ENCODE measurements at places on chromosomes 1 and 21.

GRCh38 chr1:200732438-200732837, 6.3 kb upstream of the CAMSAP2 start:
- DNase-seq = no peak

GRCh38 chr1:201630582-201630981, 91.7 kb downstream of the NAV1 start:
- DNase-seq = no peak

DNA sequence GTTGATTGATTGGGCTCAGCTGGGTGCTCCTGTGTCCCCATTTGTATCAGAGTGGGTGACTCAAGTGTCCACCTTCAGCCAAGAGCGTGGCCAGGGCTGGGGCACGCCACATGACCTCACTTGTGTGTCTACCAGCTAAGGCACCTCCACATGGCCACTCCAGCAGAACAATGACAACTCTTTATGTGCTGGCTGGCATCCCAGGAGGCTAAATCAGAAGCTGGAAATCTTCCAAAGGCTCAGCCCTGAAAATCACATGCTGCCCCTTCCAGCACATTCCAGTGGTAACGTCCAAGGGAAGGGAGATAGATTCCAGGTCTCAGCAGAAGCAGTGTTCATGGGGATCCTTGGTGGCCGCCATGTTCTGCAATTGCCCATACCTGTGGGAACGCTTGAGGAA, 585.5 kb downstream of the AJAP1 start:
- no peak for DNase-seq

DNA sequence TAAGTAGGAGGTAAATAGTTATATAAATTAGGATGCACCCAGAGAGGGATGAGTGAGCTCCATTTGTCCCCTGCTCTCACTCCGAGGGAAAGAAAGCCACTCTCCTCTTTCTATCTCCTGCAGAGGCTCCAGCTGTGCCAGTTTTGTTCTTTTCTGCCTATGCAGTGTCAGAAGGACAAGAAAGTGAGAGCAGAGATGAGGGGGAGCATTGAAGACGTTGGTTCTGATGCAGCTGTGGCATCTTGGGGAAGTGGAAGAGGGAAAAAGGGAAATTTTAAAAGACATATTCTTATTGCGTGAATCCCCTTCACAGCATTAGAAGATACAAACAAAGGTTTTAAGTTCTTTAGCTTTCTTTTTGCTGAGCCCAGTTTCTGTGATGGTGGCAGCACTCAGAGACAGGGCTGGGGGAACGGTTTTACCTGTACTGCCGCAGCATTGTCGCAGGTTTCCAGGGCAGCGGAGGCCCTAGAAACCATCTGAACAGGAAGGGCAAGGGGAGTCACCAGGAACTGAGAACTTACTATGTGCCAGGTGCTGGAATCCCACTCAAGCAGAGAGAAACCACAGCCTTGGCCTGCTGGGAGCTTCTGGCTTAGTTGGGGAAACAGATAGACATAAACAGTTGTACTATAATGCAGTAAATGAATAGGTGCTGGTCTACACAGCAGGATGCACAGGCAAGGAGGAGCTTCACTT, 44.9 kb upstream of the USP24 start:
- DNase-seq = no peak

DNA sequence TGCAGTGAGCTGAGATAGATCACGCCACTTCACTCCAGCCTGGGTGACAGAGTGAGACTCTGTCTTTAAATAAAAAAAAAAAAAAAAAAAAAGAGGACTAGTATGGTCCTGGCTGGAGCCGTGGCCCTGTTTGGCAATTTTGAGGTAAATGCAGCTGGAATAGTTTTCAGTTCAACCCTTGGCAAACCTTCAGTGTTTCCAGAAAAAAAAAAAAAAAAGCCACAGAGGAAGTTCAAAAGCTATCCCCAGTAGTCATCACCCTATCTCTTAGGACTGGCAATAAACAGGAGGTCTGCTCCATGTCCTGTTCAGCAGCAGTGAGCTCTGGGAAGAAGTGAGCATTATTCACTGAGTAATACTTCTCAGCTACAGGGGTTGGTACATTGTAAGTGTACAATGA, 56.8 kb upstream of the ERRFI1 start:
- DNase-seq = no peak

- DNase-seq = no peak
These were observed 44.1 kb upstream of the WLS start for GRCh38 chr1:68276448-68276847.

- DNase-seq = no peak
These were observed 189.7 kb upstream of the ADGRL4 start for GRCh38 chr1:79196211-79196610.

DNA sequence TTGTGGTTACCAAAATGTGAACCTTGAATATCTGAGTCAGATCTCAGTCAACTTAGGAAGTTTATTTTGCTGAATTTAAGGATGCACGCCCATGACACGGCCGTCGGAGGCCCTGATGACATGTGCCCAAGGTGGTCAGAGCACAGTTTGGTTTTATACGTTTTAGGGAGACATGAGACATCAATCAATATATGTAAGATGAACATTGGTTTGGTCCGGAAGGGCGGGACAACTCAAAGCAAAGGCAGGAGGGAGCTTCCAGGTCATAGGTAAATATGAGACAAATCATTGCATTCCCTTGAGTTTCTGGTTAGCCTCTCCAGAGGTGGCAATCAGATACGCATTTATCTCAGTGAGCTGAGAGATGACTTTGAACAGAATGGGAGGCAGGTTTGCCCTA, 1.0 kb upstream of the PRMT2 start:
- DNase-seq = no peak

GRCh38 chr1:33501774-33502173, 29.3 kb downstream of the ZSCAN20 start:
- no peak for DNase-seq

GRCh38 chr1:10832703-10833102, 36.3 kb upstream of the CASZ1 start:
- DNase-seq = no peak

DNA sequence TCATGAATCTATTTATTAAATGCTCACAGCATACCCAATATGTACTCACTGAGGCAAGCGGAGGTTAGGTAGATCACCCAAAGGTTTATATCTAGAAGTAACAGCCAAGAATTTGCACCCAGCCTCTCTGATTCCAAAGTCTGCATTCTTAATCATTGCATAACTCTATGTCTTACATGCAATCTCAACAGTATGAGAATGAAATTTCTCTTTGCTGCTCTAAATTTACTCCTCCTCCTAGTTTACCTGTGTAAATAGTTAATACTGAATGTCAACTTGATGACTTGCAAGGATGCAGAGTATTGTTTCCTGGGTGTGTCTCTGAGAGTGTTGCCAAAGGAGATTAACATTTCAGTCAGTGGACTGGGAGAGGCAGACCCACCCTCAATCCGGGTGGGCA, 840.6 kb downstream of the BRINP3 start:
- DNase-seq = no peak

DNA sequence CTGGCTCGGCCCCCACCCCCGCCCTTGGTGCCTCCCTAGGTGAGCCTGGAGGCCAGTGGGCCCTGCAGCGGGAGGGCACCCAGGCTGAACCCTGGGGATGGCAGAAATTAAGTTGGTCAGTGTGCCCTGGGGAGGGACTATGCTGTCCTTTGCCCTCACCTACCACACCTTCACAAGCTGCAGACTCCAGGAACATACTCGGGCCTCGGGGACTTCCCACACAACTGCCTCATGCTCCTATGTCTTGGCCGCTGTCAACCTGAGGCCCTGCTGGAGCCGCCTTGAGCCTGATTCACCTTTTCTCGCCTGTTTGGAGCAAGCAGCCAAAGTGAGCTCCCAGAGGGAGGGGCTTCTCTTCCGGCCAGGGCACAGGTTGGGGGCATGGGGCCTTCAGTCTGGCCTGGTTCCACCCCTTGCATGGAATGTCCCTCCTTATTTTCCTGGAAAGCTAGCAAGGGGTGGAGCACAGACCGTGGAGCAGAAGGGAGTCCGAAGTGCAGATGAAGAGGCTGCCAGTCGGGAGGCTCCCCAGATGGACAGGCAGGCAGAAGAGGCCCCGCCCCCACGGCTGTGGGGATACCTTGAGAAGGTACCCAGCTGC, 24.7 kb downstream of the KNCN start:
- DNase-seq = no peak

GRCh38 chr21:15437883-15438282, 291.9 kb upstream of the USP25 start:
- no peak for DNase-seq

DNA sequence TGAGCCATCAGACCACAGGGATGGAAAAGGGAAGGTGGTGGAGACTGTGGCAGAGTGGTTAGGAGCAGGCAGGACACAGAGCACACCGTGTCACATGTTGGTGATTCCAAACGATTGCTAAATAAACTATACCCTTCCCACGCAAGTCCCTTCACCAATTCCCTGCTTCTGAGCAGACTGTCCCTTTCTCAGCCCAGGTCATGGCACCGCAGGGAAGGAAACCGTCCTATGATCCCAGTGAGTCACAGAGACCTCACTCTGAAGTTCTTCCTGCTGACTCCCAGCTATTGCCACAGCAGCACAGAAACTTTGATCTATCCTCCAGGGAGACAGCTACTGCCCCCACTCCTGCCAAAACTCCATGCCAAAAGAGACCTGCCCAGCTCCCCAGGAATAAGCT, 19.2 kb downstream of the RIMS3 start:
- DNase-seq = no peak

DNA sequence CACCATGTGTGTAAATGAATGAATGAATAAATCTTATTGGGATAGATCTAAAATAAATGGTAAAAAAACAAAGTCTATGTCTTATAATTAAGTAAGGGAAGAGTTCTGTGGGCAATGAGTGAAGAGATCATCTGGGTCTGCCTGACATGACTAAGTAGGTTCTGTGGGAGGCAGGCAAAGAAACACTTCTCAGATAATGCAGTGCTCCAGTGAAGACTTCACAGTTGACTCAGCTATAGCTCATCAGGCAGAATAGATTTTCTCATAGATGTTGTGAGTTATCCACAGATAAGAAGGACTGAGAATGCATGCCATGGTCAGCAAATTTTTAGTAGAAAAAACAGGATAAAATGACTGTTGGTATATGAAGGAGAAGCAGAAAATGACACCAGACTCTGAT, 12.4 kb downstream of the KRTAP22-2 start:
- no peak for DNase-seq

- DNase-seq = no peak
These were observed 119.1 kb upstream of the JUN start for GRCh38 chr1:58902830-58903513.

DNA sequence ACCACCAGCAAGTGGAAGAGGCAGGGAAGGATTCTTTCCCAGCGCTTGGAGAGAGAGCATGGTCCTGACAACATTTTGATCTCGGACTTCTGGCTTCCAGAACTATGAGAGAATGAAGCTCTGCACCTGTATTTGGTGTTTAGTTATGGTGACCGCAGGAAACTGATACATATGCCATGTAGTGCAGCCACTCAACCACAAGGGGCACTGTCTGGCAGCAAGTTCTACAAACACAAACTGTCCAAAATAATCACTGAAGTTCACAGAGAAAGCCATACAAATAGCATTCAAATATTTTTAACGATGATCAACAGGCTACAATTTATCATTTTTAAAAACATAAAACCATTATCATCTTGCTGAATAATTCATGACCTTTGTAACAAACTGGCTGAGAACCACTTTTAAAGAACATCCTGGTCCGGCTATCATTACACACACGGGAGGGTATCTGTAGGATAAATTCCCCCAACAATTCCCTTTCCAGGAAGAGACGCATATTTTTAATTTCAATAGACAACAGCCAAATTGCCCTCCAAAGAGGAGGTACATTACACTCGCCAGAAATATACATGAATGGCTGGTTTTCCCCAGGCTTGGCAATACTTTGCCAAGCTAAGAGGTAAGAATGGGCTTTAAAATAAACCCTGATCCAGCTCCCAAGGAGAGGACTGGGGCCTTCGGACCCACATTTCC, 9.2 kb upstream of the CBR3 start:
- peak; percentile 77 for DNase-seq

GRCh38 chr1:160162931-160163330, 11.5 kb downstream of the ATP1A4 start:
- DNase-seq = no peak

DNA sequence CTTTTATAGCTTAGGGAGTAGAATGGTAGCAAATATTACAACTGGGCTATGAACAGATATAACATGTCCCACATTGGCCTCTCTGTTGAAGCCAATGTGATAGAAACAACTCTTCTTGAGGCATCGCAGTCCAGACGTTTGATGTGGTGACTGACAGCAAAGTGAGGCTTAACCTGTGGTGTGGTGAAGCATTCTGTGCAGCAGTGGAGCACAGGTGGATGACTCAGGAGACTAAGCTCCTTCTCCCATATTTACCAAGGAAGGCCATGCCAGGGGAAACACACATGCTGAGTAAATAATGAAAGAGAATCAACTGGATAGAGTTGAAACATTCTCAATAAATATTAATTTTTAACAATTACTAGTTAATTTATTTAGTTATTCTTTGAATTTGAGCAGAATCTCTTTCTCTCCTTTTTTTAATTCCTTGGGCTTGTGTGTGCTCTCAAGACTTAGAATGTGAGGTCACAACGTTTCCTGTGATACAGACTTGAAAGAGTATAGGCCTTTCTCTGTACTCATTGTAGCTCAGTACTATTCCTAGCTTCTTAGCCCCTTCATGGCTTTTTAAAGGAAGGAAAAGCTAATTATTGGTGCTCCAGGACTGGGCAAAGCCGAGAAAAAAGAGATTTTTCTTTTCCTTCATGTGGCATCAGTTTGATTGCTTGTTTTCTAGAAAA, 17.6 kb downstream of the CRB1 start:
- no peak for DNase-seq

GRCh38 chr1:164772635-164773034, 213.7 kb downstream of the PBX1 start:
- DNase-seq = no peak

DNA sequence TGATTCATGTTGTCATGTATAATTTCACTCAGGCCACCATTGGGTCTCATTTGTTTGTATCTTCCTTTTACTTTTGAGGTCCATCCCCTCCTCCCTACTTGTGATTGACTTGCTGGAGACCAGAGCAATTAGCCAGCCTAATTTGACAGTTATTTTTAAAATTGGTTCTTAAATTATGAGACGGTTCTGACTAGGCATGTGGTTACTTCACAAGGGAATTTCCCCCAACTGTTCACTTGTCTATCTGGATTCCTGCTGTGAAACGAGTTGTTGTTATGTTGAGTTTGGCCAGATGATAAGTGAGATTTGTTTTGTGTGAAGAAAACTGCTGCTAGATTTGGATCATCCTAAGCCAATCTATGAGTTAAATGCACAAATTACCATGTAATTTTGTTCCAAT, 359.1 kb downstream of the BARHL2 start:
- no peak for DNase-seq

GRCh38 chr1:155174324-155175280, 953 bp downstream of the TRIM46 start:
- DNase-seq = no peak

- DNase-seq = no peak
These were observed 7.5 kb downstream of the DMAP1 start for GRCh38 chr1:44220755-44221154.

GRCh38 chr1:165010418-165011070, 346.0 kb downstream of the LMX1A start:
- DNase-seq = no peak
